ENCODE measurements at places on chromosomes 12 and 14. TPM values are rescaled to one million over a fixed set of nuclear protein-coding genes. Genes with fewer than 3 reads are reported as not detected.
A peak's percentile ranks its signal among the peaks of the same experiment; 100 is the strongest.

BCL7A gene
- 9.5 TPM for polyA plus RNA-seq

DNA sequence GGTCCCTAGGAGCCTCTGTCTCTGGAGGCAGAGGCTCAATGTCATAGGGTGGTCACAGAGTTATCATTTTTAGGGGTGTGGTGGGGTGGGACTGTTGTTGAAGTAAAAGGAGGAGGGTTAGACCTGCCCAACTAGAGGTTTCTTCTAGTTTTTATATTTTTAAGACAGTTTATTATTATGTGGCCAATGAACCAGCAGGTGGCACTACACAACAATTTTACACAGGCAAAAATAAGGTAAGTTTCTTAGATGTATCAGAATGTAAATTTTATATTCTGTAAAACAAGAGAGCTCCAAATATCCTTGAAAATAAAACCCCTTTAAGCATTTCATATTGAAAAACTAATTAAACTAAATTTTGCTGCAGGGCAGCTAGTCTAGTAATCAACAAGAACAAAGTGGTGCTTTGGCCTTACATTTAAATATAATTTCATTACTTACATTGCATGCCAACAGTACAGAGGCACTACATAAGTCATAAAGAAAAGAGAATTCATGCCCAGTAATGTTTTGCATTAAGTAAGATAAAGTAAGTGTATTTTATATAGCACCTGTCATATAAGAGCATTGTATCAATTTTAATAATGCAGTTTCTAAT, 22.2 kb upstream of the OVCH1 start:
- no peaks in the 10 kb centered on the region for H3K36me3 ChIP-seq
- no peak overlapping the region for H3K27ac ChIP-seq
- H3K4me3 ChIP-seq: no peak overlapping the region
- DNase-seq: peak; percentile 75
- no peaks in the 10 kb centered on the region for H3K27me3 ChIP-seq
- H3K4me1 ChIP-seq: no peaks in the 10 kb centered on the region

DNA sequence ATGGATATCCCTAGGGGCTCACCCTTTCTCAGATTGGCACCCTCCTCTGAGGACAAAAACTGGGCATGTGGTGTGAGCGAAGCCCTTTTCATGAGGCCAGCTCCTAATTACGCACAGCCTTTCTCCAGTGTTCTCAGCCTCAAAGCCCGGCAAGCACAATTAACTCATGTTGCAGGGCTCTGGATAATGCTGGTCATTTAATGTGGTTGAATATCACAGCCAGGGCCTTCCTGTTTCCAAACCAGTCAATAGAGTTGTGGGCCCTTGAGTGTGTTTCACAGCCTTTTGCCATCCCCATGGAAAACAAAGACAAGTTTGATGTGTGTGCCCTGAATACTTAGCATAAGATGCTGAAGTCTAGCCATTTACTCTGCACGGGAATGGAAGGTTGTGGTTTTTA, 114.2 kb upstream of the ARHGAP5 start:
- H3K4me3 ChIP-seq: no peak overlapping the region
- no peaks in the 10 kb centered on the region for H3K4me1 ChIP-seq

DNA sequence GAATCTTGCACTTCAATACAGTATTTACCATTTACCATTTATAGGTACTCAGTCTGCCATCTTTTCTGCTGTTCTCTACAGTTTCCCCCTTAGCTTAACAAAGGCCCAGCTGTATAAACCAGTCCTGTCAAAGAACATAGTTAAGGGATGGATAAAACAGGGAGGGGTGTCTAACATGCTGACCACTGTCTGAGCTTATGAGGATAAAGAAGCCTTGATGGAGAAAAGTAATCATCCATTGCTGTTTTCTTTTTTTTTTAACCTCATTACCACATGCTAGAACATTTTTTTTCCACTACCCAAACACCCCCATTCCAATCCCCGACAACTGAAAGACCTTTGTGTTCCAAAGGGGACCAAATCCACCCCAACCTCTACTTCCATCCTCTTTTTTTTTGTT, 39.9 kb downstream of the SOX5 start:
- no peak overlapping the region for H3K27ac ChIP-seq
- no peak overlapping the region for H3K4me3 ChIP-seq
- no peaks in the 10 kb centered on the region for H3K4me1 ChIP-seq
- DNase-seq: no peak
- H3K36me3 ChIP-seq: no peaks in the 10 kb centered on the region
- no peaks in the 10 kb centered on the region for H3K27me3 ChIP-seq

DNA sequence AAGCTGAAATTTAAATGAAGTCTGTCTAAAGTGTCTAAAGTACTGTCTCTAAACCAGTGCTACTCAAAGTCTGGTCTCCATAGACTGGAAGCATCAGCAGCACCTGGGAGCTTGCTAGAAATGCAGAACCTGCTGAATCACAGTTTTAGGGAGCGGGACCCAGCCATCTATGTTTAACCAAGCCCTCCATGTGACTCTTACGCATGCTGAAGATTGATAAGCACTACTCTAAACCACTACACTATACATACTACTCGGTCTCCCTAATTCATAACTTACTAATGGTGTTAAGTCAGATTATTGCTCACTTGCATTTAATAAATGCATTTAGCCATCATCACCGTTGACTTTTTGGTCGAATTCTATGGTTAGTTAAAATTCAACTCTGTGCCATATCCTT, 88.8 kb downstream of the SLC25A21 start:
- no peak for DNase-seq
- no peaks in the 10 kb centered on the region for H3K4me1 ChIP-seq
- no peak overlapping the region for H3K4me3 ChIP-seq
- H3K27ac ChIP-seq: no peak overlapping the region
- no peaks in the 10 kb centered on the region for H3K27me3 ChIP-seq
- no peaks in the 10 kb centered on the region for H3K36me3 ChIP-seq

- no peak for DNase-seq
- no peak overlapping the region for H3K4me3 ChIP-seq
- H3K27ac ChIP-seq: no peak overlapping the region
- peaks cover 9% of the 10 kb centered on the region for H3K36me3 ChIP-seq
These were observed 13.3 kb downstream of the SLC15A4 start for GRCh38 chr12:128810182-128811127.

GRCh38 chr12:32568228-32568627, 110.9 kb upstream of the DNM1L start:
- H3K27ac ChIP-seq: peak overlapping the region; percentile 79
- H3K27me3 ChIP-seq: no peaks in the 10 kb centered on the region
- peak overlapping the region; percentile 5 for H3K4me3 ChIP-seq
- H3K36me3 ChIP-seq: peaks cover 2% of the 10 kb centered on the region
- peaks cover 20% of the 10 kb centered on the region for H3K4me1 ChIP-seq

GRCh38 chr12:2126676-2127406, 74.1 kb downstream of the CACNA1C start:
- no peaks in the 10 kb centered on the region for H3K4me1 ChIP-seq
- no peak overlapping the region for H3K4me3 ChIP-seq
- no peaks in the 10 kb centered on the region for H3K36me3 ChIP-seq
- H3K27me3 ChIP-seq: no peaks in the 10 kb centered on the region
- H3K27ac ChIP-seq: no peak overlapping the region
- no peak for DNase-seq

DNA sequence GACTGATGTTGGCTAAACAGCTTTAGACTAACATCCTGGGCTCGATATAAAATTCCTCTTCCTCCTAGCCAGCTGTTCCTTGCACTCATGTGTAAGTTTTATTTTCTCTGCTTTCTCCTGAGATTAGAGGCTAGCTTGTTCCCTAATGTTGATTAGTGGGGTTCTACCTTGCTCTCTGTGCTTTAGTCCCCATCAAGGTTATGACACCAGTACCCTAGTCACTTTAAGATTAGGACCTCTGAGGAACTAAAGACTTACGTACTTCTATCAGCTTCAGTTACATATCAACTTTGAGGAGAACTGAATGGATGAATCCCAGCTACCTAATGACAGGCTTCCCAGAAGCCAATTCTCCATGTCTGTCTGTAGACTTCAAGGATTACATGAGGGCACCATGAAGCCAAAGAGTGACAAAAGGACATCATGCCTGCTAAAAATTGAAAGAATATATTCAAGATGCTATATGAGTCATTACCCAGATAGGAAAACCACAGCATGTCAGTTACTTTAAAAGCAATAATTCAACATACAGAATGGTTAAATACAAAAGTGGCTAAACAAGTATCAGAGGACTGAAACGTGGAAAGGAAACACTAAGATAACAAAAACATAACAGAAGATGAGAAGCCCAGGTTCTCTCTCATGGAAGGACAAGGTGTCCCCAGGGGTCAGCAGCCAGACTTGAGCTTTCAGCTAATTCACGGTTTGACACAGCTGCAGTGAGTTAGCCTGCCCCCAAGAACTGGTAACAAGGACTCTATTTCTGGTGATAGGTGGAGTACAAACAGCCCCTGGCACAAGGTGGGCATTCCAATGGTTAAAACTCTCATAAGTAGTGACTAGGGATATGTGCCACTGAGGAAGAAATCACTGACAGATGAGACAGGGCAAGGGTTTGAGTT, 20.4 kb downstream of the ADAM20 start:
- no peak overlapping the region for H3K4me3 ChIP-seq
- no peak for DNase-seq
- H3K4me1 ChIP-seq: no peaks in the 10 kb centered on the region
- H3K27me3 ChIP-seq: no peaks in the 10 kb centered on the region

DNA sequence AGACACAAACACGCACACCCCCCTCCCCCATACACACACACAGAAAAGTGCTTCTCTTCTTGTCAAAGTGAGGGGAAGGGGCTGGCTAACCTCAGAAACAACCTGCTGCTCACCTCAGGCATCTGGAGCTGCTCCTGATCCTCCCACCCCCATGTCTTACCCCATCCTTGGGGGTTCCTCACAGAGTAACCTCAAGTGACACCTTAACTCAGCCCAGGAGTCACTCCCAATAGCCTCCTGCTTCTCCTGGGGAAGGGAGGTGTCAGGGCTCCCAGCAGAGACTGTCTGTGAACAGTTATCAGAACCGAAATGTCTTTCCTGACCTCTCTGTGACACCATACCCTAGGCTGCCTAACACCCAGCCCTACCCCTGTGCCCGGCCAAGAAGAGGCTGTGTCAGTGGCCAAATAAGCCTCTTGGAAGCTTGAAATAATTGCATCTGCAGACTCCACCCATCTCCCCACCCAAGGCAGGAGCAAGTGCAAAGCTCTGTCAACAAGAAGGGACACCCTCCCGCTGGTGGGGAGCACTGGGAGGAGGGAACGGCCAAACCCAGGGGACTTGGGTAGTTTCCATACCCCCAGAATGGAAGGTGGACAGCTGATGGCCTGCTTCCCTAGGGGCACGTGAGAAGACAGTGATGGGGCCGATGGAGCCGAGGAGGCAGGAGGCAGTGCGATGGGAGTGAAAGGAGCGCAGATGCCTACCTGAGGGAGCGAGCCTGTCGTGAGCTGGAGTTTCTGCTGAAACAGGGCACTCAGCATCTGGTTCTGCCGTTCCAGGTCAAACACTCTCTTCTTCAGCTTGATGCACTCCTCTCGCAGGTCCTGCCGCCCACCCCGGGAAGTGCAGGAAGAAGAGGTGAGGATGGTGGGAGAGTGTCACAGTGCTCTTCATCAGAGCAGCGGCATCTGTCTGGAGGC, 26.8 kb downstream of the NCKAP5L start:
- no peak overlapping the region for H3K27ac ChIP-seq
- no peak for DNase-seq
- H3K4me1 ChIP-seq: no peaks in the 10 kb centered on the region
- no peak overlapping the region for H3K4me3 ChIP-seq
- H3K27me3 ChIP-seq: no peaks in the 10 kb centered on the region
- H3K36me3 ChIP-seq: peaks cover 73% of the 10 kb centered on the region

DNA sequence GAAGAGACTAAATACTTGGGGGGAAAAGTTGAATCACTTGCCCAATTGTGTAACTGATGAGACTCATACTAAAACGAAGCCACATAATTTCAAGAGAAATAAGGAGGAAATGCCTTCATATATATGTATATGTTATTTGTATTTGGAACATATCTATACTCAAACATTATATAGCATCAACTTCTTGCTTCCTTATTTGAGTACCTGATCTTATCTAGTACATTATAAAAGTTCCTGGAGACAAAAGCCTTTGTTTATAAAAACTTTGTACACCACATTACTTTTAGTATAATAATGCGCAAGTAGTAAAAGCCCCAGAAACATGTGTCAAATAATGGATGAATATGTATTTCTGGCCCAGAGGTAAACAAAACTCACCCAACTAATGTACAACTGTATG, 92.0 kb downstream of the SLC2A13 start:
- DNase-seq: no peak
- H3K4me3 ChIP-seq: no peak overlapping the region
- no peaks in the 10 kb centered on the region for H3K36me3 ChIP-seq

GRCh38 chr12:51970904-51971646, 19.6 kb downstream of the ACVR1B start:
- H3K4me3 ChIP-seq: no peak overlapping the region
- peak overlapping the region; percentile 98 for H3K27ac ChIP-seq
- DNase-seq: peak; percentile 89
- H3K36me3 ChIP-seq: peaks cover 5% of the 10 kb centered on the region
- H3K27me3 ChIP-seq: no peaks in the 10 kb centered on the region

NCAPD2 gene
- 41.8 TPM for polyA plus RNA-seq

DNA sequence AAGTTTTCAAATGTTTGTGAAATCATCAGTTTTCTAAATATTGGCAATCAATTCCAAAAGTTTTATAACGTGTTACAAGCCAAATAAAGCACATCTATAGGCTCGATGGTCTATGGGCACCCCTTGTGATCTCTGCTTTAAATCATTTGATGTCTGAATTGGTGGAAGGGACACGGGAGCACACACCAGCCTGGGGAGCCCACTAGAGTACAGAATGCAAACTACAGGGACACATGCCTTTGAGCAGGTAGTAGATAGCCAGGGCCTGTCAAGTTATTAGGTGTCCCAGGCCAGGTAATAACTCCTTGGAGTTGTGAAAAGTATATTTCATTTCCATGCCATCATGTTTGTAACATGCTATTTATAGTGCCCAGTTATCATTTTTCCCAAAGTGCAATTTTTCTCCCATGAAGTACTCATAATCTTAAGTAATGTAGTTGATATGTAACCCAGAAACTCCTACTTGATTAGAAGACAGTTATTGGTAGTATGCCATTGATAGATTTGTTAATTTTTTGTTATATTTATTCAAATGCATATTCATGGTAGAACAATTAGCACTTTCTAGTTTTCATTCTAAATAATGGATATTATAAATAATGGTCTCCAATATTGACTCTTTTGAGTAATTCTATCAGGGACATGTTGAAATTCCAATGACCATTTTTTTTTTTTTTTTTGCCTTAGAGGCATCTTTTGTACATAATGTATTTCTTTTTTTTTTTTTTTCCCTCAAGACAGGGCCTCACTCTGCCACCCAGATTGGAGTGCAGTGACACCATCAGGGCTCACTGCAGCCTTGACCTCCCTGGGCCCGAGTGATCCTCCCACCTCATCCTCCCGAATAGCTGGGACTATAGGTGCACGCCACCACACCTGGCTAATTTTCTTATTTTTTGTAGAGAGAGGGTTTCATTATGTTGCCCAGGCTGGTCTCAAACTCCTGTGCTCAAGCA, 96.9 kb upstream of the FGD4 start:
- no peaks in the 10 kb centered on the region for H3K4me1 ChIP-seq
- H3K27me3 ChIP-seq: no peaks in the 10 kb centered on the region
- no peak overlapping the region for H3K4me3 ChIP-seq

GRCh38 chr12:49208676-49209075, 19.8 kb upstream of the TUBA1A start:
- no peak overlapping the region for H3K27ac ChIP-seq
- no peaks in the 10 kb centered on the region for H3K4me1 ChIP-seq
- H3K27me3 ChIP-seq: no peaks in the 10 kb centered on the region
- H3K4me3 ChIP-seq: no peak overlapping the region
- no peak for DNase-seq
- H3K36me3 ChIP-seq: no peaks in the 10 kb centered on the region
